ENCODE measurements at places on chromosomes 12 and 14.

- DNase-seq = no peak
Observed at GRCh38 chr12:62379026-62379722, 87.5 kb upstream of the MON2 start.

GRCh38 chr12:107094183-107094448 lies 767 bp upstream of the CRY1 start:
- no peak for DNase-seq

- DNase-seq = no peak
Observed at GRCh38 chr14:93734086-93734822, 54.0 kb downstream of the PRIMA1 start.

DNA sequence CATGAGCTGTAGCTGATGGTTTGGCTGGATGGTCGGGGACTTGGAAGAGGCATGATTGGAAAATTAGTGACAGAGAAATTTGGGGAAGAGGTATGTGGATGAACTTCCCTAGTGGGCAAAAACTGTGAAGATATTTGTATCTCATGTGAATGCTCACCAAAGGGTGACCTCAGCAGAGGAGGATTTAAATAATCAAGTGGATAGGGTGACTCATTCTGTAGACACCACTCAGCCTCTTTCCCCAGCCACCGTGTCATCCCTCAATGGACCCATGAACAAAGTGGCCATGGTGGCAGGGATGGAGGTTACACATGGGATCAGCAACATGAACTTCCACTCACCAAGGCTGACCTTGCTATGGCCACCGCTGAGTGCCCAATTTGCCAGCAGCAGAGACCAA lies 60.8 kb upstream of the KRAS start:
- no peak for DNase-seq

GRCh38 chr12:29692237-29692636 lies 91.5 kb downstream of the TMTC1 start:
- DNase-seq = no peak

DNA sequence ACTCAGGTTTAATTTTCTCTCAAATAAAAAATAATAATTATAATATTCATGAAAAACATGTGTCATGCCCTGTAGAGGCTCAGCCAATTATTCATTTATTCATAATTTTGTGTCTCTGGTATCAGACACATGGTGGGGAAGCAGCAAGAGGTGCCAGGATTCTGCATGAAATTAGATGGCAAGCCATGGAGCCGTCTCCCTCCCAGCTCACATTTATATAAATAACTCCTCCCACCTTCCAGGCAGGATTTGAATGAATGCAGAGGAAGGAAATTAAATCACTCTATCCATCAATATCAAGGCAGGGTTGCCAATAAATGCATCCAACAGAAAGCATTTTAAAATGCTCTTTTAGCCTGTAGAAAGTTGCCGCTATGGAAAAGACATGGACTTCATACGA lies 98.1 kb downstream of the PTPRR start:
- DNase-seq = no peak

DNA sequence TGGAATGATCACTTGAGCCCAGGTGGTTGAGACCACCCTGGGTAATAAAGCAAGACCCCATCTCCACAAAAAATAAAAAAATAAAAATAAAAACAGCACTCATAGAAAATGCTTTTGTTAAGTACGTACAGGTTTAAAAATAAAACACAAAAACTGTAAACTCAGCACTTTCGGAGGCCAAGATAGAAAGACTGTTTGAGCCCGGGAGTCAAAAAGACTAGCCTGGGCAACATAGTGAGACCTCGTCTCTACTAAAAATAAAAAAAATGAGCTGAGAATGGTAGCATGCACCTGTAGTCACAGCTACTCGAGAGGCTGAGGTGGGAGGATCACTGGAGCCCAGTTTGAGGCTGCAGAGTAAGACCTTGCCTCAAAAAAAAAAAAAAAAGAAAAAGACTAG lies 7.5 kb downstream of the ATP6V1D start:
- no peak for DNase-seq

DNA sequence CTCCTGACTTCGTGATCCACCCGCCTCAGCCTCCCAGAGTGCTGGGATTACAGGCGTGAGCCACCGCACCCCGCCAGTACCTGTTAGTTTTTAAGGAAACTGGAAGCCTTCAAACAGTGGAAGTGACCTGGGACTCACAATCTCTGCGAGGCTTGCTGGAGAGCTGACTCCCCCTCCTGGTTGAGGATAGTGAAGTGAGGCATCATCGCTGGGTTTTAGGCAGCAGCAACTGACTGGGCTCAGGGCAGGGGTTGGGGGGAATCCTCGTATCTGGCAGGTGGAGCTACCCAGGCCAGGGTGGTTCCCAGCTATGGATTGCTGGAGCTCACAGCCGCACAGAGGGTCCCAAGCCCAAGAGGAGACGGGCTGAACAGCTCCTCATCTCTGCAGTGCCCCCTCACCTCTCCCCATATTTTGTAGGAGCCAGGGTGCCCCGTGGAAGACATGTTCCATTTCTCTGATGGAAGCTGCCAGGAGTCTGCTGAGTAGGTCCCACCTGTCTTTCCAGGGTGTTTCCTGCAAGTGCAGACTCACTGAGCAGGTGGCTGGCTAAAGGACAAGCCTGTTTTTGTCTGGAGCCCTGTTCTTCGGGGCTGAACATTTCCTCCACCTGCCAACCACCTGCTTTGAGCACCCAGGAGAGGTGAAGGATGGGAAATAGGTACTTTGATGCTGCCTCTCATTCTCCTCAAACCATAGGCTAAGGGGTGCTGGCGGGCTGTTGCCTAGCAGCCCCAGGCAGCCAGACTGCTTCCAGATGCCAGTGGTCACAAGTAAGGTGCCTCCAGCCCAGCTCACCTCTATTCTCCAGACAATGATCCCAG lies 3.1 kb downstream of the AVIL start:
- no peak for DNase-seq

GRCh38 chr14:50601394-50601793 lies 41.4 kb downstream of the ATL1 start:
- DNase-seq = no peak

DNA sequence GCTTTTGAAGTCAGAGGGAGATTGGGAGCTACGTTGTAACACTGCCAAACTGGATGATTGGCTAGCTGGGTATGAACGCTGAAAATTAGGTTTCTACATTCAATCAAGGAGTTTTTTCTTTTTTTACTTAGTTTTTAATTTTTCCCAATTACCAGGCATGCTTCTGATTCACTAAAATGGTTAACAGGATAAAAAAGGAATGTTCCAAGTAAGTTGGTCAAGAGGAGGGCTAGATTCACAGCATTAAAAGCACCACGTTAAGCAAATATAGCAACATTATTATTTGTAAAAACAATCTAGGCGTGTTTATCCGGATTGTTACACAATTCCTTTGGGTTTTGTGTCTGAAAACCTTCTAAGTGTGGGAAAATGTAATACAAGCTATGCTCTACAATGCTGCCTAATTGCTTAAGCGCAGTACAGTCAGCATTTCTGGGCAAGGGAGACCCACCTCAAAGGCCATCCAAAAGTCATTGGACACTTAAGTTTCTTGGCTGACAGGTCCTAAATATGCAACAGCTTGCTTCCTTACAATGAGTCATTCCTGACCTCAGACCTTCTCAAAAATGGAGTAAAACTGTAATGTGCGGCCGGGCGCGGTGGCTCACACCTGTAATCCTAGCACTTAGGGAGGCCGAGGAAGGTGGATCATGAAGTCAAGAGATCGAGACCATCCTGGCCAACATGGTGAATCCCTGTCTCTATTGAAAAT lies 1.2 kb downstream of the RPLP0 start:
- DNase-seq = no peak

GRCh38 chr12:8011331-8011730 lies 21.2 kb upstream of the FOXJ2 start:
- no peak for DNase-seq

DNA sequence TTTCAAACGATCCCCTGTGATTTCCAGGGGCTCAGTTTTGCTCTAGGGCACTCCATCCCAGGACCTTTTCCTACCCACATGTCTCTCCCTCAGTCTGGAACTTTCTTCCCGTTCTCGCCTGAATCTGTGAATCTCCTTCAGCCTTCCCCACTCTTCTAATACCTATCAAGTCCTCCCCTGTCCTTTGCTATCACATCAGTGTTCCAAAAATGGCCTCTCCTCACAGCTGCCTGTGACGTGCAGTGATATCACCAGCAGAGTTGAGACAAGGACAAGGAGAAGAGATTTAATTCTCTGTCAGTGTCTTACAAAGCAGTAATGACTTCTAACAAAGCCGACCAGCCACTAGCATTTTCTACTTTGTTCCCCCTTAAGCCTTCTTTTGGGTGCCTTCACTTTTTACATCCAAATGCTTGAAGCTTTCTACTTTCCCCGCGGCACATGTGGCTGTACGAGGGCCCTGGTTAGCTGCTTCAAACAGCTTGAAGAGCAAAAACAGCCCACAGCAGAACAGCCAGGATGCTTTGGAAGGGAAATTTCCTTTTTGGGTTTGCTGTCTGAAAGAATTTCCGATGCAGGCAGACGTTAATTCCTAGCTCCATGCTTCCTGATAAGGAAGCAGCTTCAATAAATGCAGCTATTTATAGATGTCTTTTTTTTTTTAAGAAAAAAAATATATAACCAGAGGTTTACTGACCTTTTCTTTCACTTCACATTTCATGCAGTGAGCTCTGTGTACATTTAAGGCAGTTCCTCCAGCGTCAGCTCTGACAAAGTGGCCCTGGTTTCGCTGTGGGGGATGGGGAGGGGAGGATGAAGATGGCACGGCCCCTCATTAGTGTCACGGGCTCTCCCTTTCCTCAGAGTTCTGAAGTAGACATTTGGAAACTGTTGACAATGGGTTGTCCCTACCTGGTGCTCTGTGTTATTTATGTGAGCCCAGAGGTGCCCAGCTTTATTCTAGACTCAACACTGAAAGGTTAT lies 109.3 kb downstream of the ETV6 start:
- DNase-seq = no peak

DNA sequence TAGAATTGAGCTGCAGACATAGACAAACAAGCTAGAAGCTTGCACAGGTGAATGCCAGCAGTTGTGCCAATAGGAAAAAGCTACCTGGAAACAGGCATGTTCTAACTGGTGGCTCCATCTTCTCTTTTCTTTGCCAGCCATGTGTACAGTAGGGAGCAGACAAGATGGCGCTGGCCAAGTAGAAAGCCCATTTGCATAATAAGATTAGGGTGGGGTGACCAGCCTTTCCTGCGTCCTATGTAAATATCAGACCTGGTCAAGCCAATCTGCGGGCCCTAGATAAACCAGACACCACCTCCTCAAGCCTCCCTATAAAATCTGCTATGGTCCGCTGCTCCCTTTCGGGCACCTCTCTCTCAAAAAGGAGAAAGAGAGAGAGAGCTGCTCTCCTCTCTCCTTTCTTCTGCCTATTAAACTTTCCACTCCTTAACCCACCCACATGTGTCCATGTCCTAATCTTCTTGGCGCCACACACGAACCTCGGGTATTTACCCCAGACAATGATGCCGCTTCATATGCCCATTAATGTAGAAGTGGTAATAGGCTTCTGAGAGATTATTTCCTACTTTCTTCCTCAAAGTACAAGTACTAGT lies 201.0 kb downstream of the SLC25A21 start:
- DNase-seq = no peak

DNA sequence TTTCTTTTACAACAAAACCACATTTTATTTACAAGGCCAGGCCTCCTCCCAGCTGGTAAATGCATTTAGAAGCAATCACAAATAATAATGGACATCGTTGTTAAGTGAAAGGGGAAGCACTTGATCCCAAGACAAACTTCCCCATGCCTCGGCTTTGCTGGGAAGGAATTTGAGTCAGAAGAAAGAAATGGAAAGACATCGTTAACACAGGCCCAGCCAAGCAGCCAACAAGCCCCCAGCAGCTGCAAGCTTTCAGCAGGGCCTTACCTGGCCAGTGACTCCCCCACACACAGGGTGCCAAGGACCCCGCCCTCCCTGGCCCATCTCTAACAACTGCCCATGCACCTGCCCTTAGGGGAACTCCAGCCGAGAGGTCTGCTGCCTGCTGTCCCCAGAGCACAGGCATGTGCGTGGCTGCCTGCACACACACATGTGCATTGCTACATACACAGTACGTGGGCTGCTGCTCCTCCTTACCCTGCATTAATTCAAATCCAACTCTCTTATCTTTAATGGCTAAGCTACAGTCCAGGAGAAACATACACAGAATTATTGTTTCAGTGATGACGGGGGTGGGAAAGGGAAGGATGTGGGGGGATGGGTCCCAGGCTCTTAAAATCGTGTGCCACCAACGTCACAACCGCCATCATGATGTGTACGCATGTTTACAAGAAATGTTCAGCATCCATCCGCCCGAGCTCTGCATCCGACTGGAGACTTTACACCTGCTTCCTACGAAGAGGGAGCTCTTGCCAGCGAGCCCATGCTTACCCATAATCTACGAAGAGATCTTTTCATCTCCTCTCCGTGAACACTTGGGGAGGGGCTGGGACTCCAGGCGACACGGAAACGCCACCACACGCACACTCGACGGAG lies 9.8 kb downstream of the BCL11B start:
- no peak for DNase-seq

GRCh38 chr12:4331842-4332241 lies 10.8 kb downstream of the TIGAR start:
- DNase-seq = no peak

DNA sequence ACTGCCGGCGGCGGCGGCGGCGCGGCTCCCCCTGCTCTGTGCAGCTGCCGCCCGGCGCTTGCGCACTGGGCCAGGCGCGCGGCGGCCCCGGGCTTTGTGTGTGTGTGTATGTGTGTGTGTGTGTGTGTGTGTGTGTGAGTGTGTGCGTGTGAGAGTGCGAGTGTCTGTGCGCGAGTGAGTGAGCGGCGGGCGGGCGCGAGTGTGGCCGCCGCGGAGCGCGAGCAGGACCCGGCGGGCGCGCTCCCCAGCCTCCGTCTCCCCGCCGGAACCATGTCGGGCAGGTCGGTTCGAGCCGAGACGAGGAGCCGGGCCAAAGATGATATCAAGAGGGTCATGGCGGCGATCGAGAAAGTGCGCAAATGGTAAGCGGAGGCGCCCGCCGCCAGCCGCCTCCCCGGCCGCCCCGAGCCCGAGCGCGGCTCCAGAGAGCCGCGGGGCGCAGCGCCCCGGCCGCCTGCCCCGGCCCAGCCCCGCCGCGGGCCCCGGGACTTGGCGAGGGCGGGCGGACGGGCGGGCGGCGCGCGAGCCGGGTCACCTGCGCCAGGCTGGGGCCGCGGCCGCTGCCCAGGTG lies at the start of gene BCL7A:
TSS of gene BCL7A (plus strand) at position 63 of the 571 bp plus-strand sequence. CDS start at position 271, 208 bp downstream.
- peak; percentile 54 for DNase-seq

Measured in stimulated activated CD8-positive, alpha-beta memory T cell treated with anti-CD3 and anti-CD28 coated beads, Interleukin-2, amount 100 ng/mL, for 48 hours (primary cell).